Forelimb muscle (tissue), 1 donor: ENCODE measurements at places on chromosomes 4 and X.
A peak's percentile ranks its signal among the peaks of the same experiment; 100 is the strongest.

DNA sequence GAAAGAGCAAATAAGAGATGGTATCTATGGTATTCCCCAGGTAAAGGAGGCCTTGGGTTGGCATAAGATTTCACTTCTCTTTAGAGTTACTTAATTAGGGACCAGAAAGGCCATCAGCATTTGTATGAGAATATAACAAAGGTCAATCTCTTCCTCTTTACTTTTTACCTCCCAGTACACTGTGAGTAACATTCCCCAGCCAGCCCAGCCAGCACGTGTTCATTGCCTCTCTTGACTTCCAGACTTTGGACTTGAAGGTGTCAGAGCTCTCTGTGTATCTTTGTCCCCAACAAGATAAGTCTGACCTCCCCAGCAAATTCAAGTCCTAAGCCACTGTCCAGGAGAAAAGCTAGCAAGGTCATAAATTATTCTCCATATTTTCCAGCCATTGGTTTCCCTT lies 110.5 kb downstream of the AR start:
- DNase-seq, result no peak

DNA sequence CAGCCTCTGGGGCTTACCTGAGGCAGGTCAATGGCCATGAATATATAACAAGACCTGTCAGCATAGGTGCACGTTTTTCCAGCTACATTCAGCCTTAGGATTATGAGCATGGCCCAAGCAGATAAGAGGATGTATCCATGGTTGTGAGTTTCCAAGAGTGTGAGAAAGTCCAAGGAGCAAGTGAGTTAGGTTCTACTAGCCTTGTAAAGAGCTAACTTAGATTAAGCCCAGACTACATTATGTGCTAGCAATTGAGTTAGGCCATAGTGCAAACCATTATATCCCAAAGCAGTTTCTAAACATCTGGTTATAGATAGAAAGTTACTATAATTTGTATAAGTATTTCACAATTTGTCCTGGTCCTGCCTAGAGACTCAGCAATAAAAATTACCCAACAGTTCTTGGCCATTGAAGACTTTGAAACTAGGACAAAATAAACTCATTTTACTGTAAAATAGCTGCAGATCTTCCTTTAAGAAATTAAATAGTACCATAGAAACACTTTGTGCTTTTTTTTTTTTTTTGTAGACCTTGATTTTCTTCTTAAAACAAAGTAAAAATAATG lies 312.0 kb downstream of the CAMK2D start:
- no peak for DNase-seq

DNA sequence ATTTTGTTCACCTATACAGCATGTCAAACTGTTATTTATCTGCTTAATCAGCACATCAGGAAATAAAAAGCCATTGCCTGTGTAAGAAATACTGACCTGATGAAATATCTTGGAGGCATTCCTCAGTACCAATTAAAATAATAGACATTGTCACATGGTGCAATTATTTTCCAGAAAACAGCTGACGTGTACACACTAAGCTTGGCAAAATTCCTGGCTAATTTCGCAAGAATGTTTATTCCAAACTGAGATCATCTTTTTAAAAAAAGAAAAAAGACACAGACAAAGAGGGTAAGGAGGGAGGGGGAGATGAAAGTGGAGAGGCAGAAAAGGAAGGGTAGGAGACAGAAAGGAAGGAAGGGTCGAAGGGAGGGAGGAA lies 61.9 kb upstream of the NFKB1 start:
- no peak for DNase-seq

- DNase-seq, result no peak
These were observed 21.6 kb upstream of the RXFP1 start for GRCh38 chr4:158500054-158500453.

GRCh38 chr4:57102050-57102624 lies 8.0 kb downstream of the IGFBP7 start:
- DNase-seq, result peak; percentile 45

DNA sequence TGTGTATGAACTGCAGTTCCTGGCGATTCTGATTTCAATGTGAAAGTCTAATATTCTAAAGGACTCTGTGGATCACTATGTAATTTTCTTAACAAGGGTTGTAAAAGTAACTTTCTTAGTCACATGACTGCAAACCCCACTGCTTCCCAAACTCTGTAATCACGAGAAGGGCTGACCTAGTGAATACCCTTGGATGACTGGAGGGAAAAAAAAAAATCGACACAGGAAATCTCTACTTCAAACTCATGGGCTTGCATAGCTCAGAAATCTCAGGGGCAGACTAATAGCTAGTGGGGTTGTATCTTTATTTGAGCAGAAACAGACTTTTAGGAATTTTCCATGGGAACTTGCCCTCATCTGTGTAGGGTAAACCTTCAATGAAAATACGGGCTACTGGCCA lies 4.8 kb upstream of the MXRA5 start:
- no peak for DNase-seq

- DNase-seq, result peak; percentile 88
These were observed 18.8 kb upstream of the CHRNA9 start for GRCh38 chr4:40316333-40316781.

GRCh38 chrX:20729416-20729815 lies 462.7 kb upstream of the RPS6KA3 start:
- DNase-seq, result no peak

DNA sequence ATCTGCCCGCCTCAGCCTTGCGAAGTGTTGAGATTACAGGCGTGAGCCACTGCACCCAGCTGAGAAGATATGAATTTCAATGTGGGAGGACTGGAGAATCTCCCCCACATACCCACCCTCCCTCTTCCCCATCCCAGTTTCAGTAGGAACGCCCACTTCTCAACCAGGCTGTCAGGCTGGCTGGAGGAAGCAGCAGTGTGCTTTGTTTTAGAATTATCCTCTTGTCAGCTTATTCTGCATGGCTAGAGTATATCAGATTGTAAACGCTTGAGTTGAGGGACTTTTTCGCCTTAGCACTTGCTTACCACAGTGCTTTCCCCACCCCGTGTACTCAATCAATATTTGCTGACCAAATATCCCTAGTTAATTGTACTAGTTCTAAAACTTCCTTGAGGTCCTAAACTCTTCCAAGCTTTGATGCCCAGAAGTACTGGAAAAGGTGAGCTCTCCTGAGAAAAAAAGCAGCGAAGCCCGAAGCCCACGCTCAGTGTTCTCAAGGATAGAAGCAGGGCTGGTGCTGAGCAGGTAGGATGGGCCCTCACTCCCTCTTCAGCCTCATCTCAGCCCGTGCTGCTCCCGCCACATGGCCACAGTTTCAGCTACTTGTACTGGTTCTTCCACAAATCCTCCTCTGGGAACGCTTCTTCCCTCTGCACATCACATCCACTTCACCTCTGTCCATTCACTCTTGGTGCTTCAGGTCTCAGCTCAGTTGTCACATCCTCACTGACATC lies 7.3 kb upstream of the ARHGAP10 start:
- DNase-seq, result no peak

- no peak for DNase-seq
These were observed 6.9 kb downstream of the KLHL8 start for GRCh38 chr4:87213421-87214075.

- no peak for DNase-seq
These were observed 25.1 kb upstream of the ANK2 start for GRCh38 chr4:113024388-113024787.

DNA sequence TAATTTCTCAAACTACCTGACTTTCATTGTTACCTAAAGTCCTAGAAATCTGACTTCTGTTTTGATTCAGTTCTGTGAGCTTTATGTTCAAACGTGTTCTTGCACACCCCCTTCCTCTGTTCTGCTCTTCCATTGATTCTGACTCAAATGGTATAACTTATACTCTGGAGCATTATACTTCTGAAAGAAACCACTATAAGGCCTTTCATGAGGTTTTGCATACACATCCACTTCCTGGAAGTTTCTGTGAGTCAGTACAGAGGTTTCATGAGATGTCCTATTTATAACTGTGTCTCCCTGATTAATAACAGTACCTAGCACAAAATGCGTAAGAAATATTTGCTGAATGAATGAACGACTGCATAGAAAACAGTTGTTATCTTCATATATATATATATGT lies 540.2 kb upstream of the CT83 start:
- DNase-seq, result no peak

DNA sequence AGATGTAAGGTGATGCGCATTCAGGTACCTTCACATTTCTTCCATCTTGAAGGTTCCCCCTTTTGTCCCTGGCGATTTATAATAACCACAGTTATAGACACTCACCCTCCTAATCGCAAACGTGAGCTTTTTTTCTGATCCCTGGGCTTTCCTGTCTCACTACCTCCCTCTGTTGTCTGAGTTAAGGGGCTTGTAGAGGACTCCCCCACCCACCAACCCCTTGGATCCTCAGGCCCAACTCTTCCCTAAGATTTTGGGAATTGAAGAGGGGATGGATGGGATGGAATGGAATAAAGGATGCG lies 1.4 kb downstream of the CNKSR2 start:
- no peak for DNase-seq

DNA sequence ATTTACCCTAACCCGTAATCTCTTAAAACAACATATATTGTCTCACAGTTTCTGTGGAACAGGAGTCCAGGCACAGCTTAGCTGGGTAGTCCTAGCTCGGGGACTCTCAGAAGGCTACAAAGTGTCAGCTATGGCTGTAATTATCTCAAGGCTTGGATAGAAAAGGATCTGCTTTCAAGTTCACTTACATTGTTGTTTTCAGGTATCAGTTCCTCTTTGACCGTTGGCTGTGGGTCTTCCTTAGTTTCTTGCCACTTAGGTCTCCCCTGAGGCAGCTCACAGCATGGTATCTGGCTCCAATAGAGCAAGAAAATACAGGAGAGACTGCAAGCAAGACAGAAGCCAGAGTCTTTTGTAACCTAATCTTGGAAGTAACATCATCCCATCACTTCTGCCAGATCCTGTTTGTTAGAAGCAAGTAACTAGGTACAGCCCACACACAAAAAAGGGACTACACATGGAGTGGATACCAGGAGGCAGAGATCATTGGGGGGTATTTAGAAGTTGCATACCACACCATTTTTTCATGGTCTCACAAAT lies 137.0 kb downstream of the MAGEB5 start:
- DNase-seq, result no peak

DNA sequence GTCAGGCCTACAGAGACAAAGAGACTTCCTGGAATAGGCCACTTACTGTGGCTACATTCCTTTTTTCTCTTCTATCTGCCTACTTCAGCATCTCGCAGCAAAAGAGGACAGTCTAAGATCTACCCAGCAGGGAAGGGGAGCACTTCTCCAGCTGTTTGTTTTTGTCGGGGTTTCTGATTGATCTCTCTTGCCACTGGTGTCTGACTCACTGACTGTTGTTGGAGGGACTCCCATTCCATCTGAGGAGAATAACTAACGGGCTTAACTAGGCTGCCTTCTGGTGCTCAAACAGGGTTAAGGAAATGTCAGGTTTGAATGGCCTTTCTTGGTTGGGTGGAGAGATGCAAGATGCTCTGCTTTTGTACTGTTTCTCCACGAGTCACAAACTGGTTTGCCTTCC lies 100.2 kb upstream of the TMEM164 start:
- no peak for DNase-seq

DNA sequence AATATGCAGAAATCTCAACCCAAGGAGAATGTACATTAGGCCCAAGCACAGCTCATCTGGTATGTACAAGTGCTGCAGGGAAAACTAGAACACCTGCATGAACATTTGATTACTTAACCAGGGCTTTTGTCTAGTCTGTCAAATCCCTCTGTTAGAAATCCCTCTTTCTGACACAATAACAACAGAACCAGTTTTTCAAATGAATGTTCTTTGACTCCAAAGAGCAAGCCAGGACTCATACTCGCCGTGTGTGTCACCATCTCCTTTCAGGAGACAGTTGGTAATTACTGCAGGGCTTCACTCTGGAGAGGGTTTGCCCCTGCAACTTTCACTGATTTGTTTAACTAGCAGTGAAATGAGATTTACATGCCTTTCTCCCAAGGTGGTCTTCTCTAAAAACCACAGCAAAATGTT lies 143.0 kb upstream of the FAM241A start:
- no peak for DNase-seq

- no peak for DNase-seq
These were observed 174.9 kb upstream of the FRG1 start for GRCh38 chr4:189765736-189766135.

- no peak for DNase-seq
These were observed 1.4 kb upstream of the KLF3 start for GRCh38 chr4:38662522-38663089.

DNA sequence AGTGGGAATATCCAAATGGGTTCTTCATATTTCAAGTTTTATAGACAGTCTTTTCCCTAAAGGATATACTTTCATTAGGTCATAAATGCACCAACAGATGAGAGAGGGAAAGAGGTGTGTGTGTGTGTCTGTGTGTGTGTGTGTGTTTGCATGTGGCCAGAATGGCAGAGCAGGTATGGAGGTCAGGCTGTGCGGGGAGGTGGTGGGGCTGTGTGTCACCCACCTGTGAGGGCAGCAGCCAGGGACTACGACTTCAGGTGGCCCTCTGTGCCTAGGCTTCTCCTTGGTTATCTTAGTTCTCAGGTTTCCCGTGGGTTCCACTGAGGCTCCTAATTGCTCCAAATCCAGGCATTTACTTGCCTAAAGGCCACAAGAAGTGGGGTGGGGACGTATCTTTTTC lies 14.6 kb downstream of the HAND2 start:
- no peak for DNase-seq

DNA sequence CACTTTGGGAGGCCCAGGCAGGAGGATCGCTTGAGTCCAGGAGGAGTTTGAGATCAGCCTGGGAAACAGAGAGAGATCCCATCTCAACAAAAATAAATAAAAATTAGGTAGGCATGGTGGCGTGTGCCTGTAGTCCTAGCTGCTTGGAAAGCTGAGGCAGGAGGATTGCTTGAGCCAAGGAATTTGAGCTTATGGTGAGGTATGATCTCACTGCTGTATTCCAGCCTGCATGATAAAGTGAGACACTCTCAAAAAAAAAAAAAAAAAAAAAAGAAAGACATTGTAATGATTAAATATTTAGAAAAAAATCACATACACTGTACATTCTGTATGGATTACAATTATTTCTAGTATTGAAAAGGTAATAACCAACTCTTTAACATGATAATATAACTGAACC lies 87.1 kb downstream of the SLIT2 start:
- DNase-seq, result no peak

DNA sequence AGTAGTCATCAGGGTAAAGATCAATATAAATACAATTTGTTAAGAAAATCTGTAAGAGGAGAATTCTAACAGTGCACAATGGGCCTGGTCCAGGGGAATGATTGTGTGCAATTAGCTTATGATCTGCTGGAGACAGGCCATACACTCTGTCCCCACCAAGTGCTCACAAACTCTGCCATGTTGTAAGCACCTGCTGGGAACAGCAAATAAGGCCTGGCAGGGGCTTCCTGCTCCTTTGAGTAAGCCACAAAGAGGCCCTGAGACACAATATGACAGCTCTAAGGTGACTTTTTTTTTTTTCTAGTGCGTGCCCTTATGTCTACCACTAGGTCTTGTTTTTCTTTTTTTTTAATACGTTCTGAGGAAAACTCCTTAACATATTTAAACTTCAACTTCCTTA lies 866.3 kb upstream of the PCDH7 start:
- no peak for DNase-seq
